ENCODE measurements at places on chromosomes 5 and 9.

- no peak for DNase-seq
These were observed 14.4 kb upstream of the CDC20B start for GRCh38 chr5:55187370-55187769.

GRCh38 chr5:35246411-35246810 is 16.1 kb upstream of the PRLR start:
- no peak for DNase-seq

DNA sequence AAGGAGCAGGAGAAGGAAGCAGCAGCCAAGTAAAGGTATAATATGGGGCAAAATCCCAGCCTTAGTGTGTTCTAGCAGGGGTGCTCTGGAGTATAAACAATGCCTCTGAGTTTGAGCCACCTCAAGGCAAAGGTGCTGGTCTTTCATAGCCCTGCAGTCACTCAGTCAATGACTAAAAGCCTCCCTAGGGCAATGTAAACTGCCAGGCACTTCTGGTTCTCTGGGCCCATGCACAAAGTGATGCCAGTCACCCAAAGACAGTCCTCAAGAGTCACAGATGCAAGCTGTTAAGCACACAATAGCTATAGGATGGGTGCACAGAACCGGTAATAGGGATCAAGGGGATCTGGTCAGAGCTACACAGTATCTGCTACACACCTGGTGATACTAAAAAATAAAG is 12.6 kb downstream of the ZBTB5 start:
- DNase-seq: no peak

DNA sequence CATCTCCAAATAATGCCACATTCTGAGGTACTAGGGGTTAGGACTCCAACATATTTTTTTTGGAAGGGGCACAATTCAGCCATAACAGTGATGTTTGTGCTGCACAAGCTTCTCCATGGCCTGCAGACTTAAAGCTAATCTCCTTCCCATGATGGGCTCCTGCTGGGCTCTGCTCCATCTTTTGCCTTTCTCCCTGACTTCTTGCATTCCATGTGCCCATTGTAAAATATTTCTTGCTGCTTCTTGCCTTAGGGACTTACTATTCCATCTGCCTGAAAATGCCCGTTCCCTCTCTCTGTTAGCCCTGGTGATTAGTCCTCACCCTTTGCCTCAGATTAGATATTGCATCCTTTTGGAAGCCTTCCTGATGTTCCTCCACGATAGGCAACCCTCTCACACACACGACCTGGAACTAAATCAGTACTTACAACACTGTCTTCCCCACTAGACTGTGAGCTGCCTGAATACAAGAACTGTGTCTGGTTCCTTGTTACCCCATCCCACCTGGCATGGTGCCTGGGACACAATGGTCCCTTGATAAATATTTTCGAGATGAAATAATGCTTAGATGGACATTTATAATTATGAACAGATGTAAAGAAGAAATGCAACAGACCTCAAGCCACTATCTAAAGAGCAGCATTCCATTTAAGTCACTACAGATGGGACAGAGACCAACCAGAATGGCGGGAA is 33.5 kb downstream of the OR1J1 start:
- peak; percentile 23 for DNase-seq

DNA sequence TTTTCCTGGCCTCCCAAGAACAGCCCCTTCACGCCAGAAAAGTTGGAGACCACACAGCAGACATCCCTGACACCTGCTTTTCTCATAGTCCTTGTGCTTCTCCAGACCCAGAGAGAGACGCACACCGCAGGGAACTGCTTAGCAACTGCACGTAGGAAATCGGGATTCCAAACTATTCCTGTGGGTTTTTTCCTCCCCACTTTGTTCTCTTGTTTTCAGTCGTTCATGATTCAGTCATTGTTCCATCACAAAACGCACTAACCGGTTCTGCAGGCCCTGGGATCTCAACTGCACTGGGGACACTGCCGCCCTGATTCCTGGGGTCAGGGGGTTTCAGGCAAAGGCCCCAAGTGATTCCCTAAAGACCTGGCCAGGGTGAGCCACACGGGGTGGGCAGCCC is 588.0 kb upstream of the KLF4 start:
- no peak for DNase-seq

- no peak for DNase-seq
These were observed 124.7 kb upstream of the FTMT start for GRCh38 chr5:121726991-121727390.

- DNase-seq: no peak
These were observed 608.2 kb upstream of the DAB2 start for GRCh38 chr5:40033009-40033408.

DNA sequence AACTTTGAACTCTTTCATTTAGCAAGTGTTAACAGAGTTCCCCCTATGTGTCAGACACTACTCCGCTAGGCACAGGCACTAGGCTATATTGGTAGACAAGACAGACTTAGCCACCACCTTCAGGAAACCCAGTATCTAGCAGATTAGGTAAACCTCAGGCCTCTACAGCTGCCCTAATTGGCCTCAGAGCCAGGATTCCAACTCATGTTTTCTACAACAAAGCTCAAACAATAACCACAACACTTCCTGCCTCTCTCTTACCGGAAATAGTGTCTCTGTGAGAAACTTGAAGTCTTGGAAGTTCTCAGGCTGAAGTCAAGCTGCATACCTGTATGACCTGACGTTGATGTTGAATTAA is 116.6 kb upstream of the SLC44A1 start:
- no peak for DNase-seq

GRCh38 chr5:136031711-136032110 is 2.9 kb downstream of the TGFBI start:
- no peak for DNase-seq

GRCh38 chr5:137616046-137616445 is 116.9 kb upstream of the SPOCK1 start:
- DNase-seq: no peak

DNA sequence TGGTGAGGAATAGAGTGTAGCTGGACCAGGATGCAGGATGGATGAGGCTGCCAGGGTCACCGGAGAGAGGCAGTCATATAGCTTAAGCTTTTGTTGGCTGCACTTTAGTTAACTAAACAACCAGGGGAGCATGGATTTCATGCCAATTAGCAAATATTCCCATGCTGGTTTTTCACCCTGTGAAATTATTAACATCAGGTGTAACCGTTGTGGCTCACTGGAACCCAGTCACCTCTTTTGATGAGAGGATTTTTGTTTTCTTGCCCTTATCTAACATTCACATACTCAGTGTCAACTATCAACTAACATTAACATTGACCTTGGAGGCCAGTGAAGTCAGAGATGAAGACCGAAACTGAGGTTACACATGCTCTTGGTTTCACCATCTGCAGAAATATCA is 97.2 kb upstream of the BASP1 start:
- no peak for DNase-seq

DNA sequence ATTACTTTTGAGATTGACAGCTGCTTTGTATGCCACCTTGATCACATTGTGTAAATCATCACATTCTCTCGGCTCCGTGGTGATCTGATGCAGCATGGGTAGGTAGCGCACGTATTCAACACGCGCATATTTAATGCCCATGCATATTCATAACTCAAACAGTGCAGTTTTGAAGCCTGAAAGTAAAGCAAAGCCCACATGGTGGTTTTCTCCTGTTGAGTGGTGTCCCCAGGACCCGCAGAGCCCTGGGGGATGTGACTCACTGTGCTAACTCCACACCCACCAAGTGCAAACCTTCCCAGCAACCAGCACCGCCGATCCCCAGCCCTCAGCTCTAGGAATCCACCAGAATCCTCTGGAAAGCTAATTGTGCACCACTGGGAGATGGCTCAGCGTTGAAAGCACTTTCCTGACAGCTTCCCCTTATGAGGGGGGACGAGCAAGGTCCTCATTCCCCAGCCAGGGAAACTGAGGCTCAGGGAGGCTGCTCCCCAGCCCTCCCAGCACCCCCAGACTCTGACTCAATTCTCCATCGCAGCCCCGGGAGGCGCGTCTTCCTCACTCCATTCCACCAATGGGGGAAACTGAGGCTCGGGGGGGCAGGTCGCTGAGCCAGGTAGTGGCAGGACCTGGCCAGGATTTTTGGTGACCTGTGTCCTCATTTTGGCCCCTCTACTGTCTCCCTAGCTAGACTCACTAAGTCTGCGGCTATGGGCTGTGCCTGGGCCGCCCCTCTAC is 46.4 kb downstream of the SARDH start:
- no peak for DNase-seq

DNA sequence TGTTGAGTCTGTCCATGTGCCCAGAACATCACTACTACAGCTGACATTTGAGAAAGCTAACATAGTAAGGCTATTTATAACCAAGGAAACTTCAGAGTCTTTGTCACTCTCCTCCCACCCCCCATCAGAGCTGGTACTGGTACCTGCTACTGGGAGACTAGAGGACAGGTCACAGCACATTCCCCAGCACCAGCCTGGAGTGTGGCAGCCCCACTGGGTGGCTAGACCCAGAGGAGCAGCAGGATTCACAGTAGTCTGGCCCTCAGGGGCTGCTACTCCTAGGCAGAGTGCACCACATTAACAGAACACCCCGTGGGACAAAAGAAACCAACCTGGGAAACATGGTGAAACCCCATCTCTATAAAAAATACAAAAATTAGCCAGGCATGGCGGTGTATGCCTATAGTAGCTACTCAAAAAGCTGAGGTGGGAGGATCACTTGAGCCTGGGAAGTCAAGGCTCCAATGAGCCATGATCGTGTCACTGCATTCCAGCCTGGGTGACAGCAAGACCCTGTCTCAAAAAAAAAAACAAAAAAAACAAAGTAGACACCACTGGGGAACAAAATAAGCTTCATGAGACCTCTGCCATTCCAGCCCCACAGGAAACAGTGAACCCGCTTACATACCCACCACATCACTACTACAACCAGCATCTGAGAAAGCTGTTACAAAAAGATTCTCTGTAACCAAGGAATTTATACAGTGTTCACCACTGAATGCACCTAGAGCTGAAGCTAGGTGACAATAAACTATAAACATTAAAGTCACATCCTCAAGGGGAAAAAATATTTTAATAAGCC is 26.3 kb upstream of the PTGER4 start:
- DNase-seq: no peak

DNA sequence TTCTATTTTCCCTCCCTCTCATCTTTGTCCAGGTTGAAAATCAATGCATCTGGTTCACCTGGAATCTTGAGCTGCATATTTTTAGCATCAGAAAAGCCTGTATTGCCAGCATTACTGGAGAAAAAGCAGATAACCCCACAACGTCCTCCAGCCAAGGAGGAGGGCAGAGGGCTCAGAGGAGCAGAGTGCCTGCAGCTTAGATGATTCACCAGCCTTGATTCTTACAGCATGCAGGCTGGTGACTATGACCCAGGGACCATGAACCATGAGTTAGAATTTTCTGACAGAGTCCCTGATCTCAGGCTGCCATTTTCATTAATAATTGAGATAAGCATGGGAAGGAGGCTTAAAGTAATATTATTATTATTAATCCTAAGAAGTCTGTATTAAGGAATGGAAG is 278.2 kb downstream of the BRINP1 start:
- no peak for DNase-seq

DNA sequence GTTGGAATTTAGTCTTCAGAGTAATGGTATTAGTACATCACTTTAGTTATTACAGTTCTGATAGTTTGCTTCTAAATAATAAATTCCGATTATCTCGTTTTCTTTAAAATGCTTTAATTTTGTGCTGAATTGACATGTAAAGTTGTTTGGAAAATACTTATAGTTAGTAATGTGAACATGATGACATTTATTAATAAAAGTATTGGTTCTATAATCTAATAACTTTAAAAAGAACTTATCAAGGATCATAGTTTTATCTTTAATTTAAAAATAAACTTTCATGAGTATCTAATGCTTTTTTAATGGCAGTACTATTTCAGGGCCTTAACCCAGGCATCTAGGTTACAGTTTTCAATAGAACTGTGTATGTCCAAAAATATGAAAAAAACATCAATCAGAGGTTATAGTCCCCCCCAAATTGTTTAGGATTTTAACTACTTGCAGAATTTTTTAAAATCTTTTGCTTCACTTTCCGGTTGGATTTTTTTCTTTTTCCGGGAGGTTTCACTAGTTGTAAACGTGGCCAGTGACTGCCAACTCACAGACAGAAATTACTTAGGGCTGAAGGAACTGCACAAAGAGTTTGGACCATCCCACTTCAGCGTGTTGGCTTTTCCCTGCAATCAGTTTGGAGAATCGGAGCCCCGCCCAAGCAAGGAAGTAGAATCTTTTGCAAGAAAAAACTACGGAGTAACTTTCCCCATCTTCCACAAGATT is 680 bp downstream of the GPX8 start:
- DNase-seq: peak; percentile 85

- no peak for DNase-seq
These were observed 419.0 kb upstream of the DAB2 start for GRCh38 chr5:39843767-39844166.

DNA sequence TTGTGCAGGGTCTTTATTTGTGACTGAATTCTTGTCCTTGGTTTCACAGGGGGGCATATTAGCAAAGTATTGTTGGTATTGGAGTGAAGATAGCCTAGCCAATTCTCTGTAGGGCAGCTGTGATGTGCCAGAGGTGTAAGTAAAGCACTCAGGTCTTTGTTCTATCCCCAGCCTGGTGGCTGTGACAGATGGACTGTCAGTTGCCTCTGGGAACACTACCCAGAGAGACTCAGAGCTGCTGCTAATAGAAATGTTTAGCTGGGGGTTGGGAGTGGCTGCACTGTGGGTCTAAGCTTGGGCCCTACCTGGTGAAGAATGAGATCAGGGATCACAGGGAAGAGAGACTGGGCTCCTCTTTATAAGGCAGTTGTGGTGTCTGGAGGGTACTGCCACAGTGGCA is 1006.5 kb upstream of the TYRP1 start:
- DNase-seq: no peak

DNA sequence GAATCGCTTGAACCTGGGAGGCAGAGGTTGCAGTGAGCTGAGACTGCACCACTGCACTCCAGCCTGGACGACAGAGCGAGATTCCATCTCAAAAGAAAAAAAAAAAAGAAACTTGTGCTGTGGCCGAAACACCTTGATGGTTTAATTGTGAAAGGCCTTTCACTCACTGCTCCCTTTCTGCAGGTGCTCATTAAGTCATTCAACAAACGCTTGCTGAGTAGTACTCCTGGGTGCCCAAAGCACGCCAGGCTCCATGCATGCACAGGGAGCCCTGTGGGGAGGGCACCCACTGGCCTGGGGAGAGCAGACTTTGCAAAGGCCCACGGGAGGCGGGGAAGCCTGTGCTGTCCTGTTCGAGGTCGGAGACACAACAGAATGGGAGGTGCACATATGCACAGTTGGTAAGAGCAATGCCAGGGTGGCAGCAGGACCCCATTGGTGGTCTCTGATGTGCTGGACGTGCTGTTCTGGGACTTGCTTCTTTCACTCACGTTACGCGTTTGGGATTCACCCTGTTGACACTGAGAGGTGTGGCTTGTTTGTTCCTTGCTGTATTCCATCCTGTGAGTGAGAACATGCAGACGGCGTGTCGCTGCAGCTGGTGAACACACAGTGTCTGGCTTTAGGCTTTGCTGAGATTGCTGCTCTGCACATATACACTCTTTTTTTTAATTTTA is 3.0 kb upstream of the ENTPD2 start:
- no peak for DNase-seq

- DNase-seq: no peak
These were observed 1.4 kb downstream of the IRF1 start for GRCh38 chr5:132489051-132489770.

DNA sequence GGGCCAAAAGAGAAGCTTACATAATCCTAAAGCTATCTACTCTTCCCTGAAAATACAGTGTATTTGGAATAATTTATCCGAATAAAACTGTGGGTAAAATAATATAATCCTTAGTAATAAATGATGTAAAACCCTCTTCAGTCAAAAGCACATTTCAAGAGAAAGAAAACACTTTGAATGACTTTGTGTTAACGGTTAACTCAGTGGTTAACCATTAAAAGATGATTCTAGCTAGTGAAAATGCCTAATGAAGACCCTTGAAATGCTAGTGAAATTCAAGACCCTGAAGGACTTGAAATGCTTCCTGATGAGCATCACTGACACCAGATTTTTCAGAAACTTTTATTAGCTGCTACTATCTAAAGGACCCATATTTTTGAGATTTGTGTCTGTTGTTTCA is 70.7 kb downstream of the COX7C start:
- no peak for DNase-seq

Measured in AG08396 (cell line).